Tibial nerve (tissue), 4 donors: ENCODE measurements at places on chromosomes 11 and 22.

GRCh38 chr11:19907008-19907579 lies 194.5 kb downstream of the NAV2 start:
- no peak overlapping the region for H3K4me3 ChIP-seq
- H3K36me3 ChIP-seq, result no peaks in the 10 kb centered on the region
- DNase-seq, result no peak
- H3K27me3 ChIP-seq, result no peaks in the 10 kb centered on the region
- no peaks in the 10 kb centered on the region for H3K4me1 ChIP-seq

GRCh38 chr11:123217897-123218296 lies 22.8 kb upstream of the CLMP start:
- peaks cover 10% of the 10 kb centered on the region for H3K27me3 ChIP-seq
- H3K27ac ChIP-seq, result no peak overlapping the region
- H3K36me3 ChIP-seq, result no peaks in the 10 kb centered on the region
- no peak for DNase-seq

DNA sequence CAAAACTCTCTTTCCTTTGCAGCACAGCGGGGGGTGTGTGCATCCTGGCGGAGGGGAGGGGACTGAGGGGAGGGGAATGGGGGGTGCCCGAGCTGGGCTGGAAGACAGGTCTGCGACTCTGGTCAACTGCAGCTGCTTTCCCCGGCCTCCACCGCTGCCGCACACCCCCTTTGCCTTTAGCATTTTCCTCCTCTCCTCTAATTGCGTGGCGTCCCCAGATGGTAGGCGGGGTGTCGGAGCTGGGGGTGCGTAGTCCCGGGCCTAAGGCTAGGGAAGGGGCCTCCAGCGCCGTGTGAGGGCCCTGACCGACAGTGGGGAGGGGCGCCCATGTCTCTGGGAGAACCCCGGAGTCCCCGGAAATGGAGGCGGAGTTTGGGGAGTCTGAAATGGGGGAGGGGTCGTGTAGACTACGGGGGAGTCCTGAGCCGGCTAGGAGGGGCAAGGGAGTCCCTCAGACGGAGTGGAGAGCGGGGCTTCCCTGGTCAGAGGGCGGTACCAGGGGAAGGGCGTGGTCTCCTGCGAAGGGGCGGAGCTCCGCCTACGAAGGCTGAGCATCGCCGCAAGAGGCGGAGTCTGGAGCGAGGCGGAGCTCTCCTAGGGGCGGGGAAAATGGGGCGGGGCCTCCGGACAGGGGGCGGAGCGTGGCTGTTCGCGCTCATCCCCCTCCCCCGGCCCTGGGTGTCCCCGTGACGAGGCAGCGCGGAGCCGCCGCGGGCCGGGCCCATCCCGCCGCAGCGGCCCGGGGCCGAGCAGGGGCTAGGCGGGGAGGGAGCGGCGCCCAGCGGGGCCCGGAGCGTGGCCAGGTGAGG lies at the start of gene PELI3:
Gene PELI3, plus strand, starts transcription at position 681 of the 809 bp plus-strand sequence. CDS start 1,224 bp downstream, outside the sequence.
- H3K36me3 ChIP-seq, result no peaks in the 10 kb centered on the region
- H3K4me3 ChIP-seq, result peak within 1 kb of the TSS; percentile 87
- peaks cover 5% of the 10 kb centered on the region for H3K4me1 ChIP-seq
- H3K27ac ChIP-seq, result peak within 1 kb of the TSS; percentile 87
- DNase-seq, result peak; percentile 91
- H3K27me3 ChIP-seq, result no peaks in the 10 kb centered on the region

DNA sequence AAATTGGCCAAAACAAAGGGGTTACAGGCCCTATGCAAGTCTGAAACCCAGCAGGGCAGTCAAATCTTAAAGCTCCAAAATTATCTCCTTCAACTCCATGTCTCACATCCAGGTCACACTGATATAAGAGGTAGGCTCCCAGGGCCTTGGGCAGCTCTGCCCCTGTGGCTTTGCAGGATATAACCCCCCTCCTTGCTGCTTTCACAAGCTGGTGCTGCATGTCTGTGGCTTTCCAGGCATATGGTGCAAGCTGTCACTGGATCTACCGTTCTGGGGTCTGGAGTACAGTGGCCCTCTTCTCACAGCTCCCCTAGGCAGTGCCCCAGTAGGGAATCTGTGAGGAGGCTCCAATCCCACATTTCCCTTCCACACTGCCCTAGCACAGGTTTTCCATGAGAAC lies 519.6 kb downstream of the ETS1 start:
- H3K4me1 ChIP-seq, result no peaks in the 10 kb centered on the region
- H3K27ac ChIP-seq, result no peak overlapping the region
- no peak for DNase-seq
- H3K36me3 ChIP-seq, result no peaks in the 10 kb centered on the region
- H3K4me3 ChIP-seq, result no peak overlapping the region

GRCh38 chr11:30423886-30424285 lies 101.0 kb downstream of the ARL14EP start:
- no peak overlapping the region for H3K4me3 ChIP-seq
- H3K36me3 ChIP-seq, result no peaks in the 10 kb centered on the region
- no peak overlapping the region for H3K27ac ChIP-seq
- no peaks in the 10 kb centered on the region for H3K4me1 ChIP-seq

- DNase-seq, result no peak
- H3K36me3 ChIP-seq, result peaks cover 5% of the 10 kb centered on the region
- no peaks in the 10 kb centered on the region for H3K27me3 ChIP-seq
Measured at GRCh38 chr11:118166641-118167040, 9.8 kb downstream of the SCN2B start.

DNA sequence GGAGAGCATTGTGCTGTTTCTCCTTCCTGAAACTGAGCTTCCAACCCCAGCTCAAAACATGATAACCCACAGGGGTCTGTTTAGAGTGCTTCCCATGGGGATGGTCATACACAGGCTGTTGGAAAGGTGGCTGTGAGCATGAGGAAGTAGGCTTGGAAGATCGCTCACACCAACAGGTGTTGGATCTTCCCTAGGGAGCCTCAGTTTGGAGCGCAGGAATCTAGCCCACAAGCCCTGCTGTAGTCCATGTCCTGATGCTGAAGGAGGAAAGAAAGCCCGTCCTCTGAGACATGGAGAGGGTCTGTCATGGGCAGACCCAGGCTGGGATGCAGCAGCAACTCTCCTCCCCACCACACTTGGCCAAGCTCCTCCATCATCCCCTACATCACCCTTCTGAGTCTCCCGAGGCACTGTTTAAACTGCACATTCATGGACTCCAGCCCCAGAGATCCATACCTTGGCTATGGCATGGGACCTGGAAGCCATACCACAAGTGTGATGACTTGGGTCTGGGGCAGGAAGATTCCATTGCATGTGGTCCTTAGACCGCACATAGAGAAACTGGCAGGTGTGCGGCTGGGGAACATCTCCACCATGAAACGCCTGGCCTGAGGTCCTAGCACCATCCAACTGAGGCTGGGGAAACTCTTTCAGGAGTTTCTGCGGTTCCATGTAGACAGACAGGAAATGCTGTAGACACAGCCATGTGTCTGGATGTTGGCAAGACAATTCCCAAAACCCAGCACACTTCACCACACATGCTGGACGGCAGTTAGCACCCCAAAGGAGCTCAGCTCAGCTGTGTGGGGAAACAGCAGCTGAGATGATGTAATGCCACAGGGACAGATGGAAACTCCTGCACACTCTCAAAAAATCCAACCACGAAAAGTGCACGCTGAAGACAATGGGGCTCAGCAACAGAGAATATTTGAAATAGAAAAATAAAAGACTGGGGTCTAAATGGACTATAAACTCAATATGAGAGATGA lies 27.6 kb upstream of the TTC12 start:
- no peaks in the 10 kb centered on the region for H3K36me3 ChIP-seq
- no peak for DNase-seq
- H3K4me3 ChIP-seq, result no peak overlapping the region
- H3K27me3 ChIP-seq, result no peaks in the 10 kb centered on the region
